ENCODE measurements at places on chromosomes 12 and 14. TPM values are rescaled to one million over a fixed set of nuclear protein-coding genes. Genes with fewer than 3 reads are reported as not detected.
A peak's percentile ranks its signal among the peaks of the same experiment; 100 is the strongest.

The KCNC2 gene
- not detected for total RNA-seq

The FAM90A1 gene
- not detected for total RNA-seq

The PSMC6 gene
- 104 TPM for total RNA-seq

The GPR162 gene
- 2.5 TPM for total RNA-seq

The ANHX gene
- not detected for total RNA-seq

The HOXC10 gene
- not detected for total RNA-seq

The SLC5A8 gene
- 0.18 TPM for total RNA-seq

The TAS2R30 gene
- 10.9 TPM for total RNA-seq

The MANSC4 gene
- not detected for total RNA-seq

The SLCO1C1 gene
- total RNA-seq = 2.7 TPM

The PRB2 gene
- total RNA-seq = not detected

The ADCK1 gene
- total RNA-seq = 26.1 TPM

The JPH4 gene
- total RNA-seq = 0.85 TPM

GRCh38 chr12:53749986-53750811, 1.6 kb downstream of the CISTR start:
- no peak for DNase-seq

DNA sequence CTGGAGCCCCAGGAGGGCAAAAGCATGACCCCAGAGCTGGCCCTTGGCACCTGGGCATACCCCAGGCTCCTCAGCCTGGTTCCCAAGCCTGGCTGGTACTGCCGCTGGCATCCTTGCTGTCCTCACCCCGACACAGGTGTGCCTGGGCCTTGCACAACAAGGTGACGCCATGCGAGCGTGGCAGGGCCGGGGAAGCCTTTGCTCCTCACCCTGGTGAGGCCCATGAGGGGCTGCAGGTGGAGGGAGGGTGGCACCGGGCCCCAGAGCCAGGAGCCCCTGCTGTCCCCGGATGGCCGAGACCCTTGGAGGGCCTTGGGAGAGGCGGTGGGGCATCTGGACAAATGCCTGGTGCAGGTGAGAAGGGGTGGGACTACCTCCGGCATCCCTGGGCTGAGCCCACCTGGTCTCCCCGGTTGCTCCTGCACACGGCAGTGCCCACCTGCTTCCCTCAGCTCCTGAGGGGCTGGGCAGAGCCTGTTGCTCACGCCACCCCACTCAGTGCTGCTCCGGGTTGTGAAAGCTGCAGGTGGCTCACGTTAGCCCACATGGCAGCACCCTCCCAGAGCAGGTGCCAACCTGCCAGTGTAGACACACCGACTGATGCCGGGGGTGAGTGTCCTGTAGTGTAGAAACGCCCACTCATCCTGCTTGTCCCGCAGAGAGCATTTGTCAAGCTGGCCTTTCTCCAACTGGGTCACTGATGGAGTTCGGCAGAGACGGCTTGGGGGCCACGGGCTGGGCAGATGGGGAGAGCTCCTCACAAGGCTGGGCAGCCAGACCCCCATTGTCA, 24.6 kb upstream of the KIF26A start:
- peak; percentile 44 for DNase-seq

DNA sequence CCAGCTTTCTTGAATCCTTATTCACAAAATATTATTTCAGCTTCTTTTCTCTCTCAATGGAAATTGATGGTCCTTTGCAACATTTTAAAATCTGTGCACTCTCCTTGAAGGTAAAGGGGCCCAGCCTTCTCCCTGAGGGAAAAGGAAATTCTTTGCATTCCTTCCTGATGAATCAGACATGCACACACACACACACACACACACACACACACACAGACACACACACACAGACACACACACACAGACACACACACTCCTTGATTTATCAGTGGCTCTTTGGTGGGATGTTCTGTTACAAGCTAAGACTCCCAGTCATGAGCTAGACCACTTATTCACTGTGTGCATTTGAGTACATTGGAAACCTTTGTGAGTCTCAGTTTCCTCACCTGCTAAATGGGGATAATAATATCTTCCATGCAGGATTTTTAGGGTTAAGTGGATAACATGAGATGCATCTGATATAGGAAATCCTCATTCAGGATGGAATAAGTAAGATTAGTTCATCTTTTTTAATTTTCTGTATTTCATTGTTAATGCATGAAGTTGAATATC, 45.1 kb upstream of the HMGA2 start:
- DNase-seq = no peak

DNA sequence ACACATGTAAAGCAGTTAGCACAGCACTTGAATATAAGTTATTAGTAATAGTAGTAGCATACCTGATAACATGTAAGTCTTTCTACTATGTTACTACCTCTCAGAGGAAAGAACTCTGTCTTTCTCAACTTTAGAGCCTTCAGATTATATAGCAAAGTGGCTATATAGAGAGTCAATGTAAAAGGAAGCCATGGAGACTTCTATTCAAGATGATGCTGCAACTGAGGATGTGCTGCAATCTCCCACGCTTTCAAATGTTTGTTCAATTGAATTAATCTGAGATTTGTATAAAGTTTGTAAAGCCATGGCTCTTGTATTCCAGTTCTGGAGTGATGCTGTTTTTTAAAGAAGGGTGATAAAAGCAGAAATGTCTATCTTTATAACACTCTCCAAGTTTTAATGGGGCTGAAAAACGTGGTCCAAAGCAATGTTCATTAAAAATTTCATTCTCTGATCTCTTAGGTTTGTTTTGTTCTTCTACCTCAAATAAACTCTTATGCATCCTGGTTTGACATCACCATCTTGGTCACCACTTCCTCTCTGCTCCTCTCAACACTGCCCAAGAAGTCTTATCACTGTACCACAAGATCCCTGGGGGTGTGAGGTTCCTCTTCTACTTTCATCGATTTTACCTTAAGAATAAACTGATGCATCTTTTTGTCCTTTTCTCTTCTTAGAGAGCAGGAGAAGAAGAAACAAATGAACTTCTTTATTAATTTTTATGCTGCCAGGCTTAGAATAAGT, 40.6 kb downstream of the C12orf42 start:
- no peak for DNase-seq

DNA sequence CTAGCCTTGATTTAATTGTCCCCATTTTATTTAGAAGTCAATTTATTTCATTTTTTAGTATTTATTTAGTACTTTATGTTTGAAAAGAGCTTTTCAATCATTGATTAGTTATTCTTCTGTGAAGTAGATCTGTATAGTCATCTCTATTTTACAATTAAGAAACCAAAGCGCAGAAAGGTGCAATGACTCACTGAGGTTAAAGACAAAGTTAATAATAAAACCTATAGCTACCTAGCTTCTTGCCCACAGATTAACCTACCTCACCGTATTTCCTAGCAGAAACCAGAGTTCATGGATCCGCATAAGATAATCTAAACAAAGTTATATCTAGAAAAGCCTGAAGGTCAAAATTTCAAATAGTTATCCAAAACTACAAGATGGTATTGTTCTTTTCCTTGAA, 176.4 kb downstream of the GRIN2B start:
- no peak for DNase-seq

GRCh38 chr12:40202095-40203059, 22.4 kb upstream of the LRRK2 start:
- DNase-seq = no peak

GRCh38 chr14:95301527-95302187, 18.1 kb downstream of the CLMN start:
- no peak for DNase-seq

- no peak for DNase-seq
Observed at GRCh38 chr12:69101505-69101904, 137.9 kb upstream of the CPSF6 start.

DNA sequence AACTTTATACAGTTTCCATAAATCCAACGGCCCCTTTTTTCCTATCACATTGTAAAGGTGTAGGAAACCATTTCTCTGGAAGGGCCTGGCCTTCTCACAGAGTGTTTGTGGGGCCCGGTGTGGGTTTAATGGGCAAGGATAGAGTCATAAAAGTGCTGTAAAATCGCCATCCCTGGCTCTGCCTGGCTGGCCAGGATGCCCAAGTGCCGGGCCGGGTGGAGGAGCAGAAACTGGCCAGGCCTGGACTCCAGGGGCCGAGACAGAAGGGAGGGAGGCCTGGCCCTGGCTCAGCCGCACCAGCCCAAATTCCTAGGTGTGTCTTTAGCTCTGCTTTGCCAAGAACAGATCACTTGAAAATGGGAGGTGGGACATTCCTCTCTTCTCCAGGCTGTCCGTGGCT, 77.1 kb upstream of the DICER1 start:
- DNase-seq = no peak

DNA sequence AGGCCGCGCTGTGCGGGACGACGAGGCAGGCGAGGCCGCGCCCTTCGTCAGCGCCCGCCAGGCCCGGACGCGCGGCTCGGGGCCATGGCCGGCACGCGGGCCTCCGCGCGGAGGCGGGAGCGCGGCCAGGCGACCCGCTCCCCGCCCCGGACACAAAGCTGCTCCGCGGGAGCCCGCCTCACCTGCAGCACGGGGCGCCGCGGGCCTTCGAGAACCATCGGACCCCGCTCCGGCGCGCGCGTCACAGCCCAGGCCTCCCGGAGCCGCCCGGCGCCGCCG, 342 bp downstream of the DICER1 start:
- no peak for DNase-seq

DNA sequence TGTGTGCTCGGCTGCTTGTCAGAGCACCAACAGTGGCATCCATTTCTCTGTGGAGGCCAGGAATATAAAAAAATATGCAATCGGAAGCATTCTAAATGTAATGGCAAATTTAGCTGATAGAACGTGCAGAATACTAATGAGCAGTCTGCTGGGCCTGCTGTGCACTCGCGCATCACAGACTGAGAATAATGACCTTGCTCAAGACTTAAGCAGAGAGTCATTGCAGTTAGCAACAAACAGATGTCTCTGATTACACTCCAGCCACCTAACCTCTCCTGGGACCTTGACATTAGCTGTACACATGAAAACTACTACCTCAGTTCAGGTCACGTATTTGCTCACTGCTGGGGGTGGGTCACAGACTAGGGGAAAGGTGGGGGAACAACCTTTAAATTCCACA, 269.2 kb upstream of the DAAM1 start:
- no peak for DNase-seq

- DNase-seq = no peak
Observed at GRCh38 chr14:103423050-103423461, 37.8 kb downstream of the MARK3 start.

- DNase-seq = no peak
Observed at GRCh38 chr14:64708148-64709004, 4.2 kb downstream of the PLEKHG3 start.

GRCh38 chr14:60485598-60486251, at the start of gene C14orf39:
Gene C14orf39 (minus strand): TSS chr14:60486063. CDS start chr14:60485078, 985 bp downstream.
- no peak for DNase-seq

DNA sequence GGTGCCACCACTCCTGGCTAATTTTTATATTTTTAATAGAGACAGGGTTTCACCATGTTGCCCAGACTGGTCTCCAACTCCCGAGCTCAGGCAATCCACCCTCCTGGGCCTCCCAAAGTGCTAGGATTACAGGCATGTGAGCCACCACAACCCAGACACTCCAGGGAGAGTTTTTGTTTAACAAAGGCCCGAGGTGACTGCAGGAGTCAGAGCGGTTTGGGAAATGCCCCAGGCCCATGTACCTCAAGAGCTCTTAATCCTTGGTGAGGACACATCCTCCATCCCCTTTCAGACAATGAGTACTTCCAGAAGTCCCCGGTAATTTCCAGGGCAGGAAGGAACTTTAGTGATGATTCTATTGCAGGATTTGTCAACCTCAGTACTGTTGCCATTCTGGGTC, 176.0 kb downstream of the ESRRB start:
- DNase-seq = no peak

- DNase-seq = no peak
Observed at GRCh38 chr12:18953505-18953904, 176.0 kb upstream of the PLEKHA5 start.

GRCh38 chr12:60398547-60398946, 802.7 kb downstream of the SLC16A7 start:
- DNase-seq = no peak

- DNase-seq = no peak
Observed at GRCh38 chr14:53621921-53622320, 334.7 kb downstream of the BMP4 start.

DNA sequence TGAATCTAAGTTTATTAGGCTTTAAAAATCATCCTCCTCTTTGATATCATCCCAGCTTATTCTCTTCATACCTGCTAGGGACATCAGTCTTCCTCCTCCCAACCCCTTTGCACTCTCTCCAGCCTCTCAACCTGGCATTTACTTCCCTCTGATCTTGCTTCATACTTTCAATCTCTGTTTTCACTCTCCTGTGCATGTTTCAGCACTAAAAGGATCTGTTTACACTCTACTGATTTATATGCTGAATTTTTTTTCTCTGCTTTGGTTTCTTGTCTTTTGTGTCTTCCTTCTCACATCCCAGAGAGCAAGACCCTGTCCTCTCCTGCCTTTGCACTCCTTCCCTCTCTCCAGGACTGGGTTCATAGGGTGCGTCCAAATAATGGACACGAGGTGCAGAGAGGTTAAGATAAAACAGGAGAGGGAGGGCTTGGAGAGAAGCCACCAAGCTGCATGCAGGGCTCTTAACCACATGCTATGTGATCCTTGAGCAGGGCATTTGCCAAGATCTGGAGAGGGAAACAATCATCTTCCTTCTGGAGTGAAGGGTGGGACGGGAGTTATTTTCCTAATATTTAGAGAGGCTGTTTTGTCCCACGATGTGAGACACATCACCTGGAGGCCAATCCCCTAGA, 3.0 kb upstream of the CISTR start:
- DNase-seq = no peak

GRCh38 chr14:99080306-99080705, 191.7 kb downstream of the BCL11B start:
- no peak for DNase-seq

GRCh38 chr14:101017209-101017608, 113.7 kb upstream of the RTL1 start:
- DNase-seq = no peak

DNA sequence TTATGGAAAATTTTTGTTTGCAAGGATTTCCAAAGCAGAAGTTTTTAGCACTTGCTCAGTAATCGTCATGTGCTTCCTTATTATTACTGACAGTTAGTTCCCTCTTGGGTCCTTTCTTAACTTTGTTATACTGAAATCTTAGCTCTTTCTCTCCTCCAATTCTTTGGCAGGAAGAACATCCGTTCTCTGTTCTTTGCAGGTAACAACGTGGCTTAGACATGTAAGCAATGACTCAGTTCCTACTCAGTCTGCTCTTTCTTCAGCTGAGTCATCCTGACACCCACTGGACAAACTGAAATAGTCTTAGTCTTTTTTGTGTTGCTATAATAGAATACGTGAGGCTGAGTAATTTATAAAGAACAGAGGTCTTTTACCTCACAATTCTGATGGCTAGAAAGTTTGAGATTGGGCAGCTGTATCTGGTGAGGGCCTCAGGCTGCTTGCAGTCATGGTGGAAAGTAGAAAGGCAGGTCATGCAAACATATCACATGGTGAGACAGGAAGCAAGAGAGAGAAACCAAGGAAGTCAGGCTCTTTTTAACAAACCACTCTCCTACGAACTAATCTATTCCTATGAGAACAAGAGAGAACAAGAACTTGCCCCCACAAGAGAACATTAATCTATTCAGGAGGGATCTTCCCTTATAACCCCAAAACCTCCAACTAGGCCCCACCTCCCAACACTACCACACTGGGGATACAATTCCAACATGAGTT, 49.2 kb downstream of the TESPA1 start:
- no peak for DNase-seq
